ENCODE measurements at places on chromosomes 3 and 15.

- no peak overlapping the region for H3K4me3 ChIP-seq
- H3K27me3 ChIP-seq, result no peaks in the 10 kb centered on the region
- H3K36me3 ChIP-seq, result no peaks in the 10 kb centered on the region
These were observed 222.0 kb upstream of the DPPA4 start for GRCh38 chr3:109559389-109559788.

DNA sequence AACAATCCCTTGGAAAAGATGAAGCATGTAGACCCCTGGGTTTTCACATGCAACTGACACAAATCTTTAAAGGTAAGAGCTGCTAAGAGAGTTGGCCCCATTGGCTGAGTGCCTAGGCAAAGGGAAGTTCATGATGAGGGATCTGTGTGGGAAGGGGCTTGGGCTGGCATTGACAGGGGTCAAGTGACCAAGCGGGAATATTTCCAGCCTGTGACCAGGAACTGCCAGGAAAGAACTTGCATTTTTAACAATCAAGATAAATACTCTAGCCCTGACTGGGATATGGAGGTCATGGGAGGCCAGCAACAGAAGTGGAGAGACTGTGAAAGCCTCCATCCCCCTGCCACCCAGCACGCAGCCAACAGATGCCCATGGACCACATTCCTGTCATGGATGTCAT is 361.1 kb upstream of the ATP10A start:
- H3K36me3 ChIP-seq, result no peaks in the 10 kb centered on the region
- H3K4me3 ChIP-seq, result no peak overlapping the region
- no peak for DNase-seq
- no peaks in the 10 kb centered on the region for H3K4me1 ChIP-seq

DNA sequence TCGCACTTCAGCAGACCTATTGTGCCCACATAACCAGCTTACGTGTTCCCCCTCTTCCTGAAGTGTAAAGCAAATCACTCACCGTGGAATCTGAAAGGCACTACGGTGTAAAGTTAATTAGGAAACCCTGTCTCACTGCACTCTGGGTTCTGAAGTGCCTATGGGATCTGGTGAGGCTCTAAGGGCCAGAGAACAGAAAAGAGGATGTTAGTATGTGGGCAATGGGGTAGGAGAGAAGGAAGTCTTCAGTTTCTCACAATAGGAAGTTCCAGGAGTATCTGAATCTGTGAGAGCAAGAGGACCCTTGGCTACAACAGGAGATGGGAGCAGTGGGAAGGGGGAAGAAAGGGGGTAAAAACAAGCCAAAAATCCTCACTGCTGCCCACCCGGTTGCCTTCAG is 71.4 kb downstream of the ITGB5 start:
- H3K27me3 ChIP-seq, result peaks cover 59% of the 10 kb centered on the region
- H3K4me1 ChIP-seq, result peaks cover 2% of the 10 kb centered on the region
- no peak overlapping the region for H3K27ac ChIP-seq
- H3K36me3 ChIP-seq, result peaks cover 3% of the 10 kb centered on the region

- H3K36me3 ChIP-seq, result no peaks in the 10 kb centered on the region
- H3K27ac ChIP-seq, result peak overlapping the region; percentile 89
- peaks cover 8% of the 10 kb centered on the region for H3K27me3 ChIP-seq
- peak overlapping the region; percentile 94 for H3K4me3 ChIP-seq
These were observed 892 bp downstream of the NMD3 start for GRCh38 chr3:161221806-161222600.

GRCh38 chr3:166836836-166837235 is 543.3 kb downstream of the ZBBX start:
- H3K4me1 ChIP-seq, result no peaks in the 10 kb centered on the region
- H3K27me3 ChIP-seq, result no peaks in the 10 kb centered on the region
- H3K4me3 ChIP-seq, result no peak overlapping the region
- no peak overlapping the region for H3K27ac ChIP-seq

DNA sequence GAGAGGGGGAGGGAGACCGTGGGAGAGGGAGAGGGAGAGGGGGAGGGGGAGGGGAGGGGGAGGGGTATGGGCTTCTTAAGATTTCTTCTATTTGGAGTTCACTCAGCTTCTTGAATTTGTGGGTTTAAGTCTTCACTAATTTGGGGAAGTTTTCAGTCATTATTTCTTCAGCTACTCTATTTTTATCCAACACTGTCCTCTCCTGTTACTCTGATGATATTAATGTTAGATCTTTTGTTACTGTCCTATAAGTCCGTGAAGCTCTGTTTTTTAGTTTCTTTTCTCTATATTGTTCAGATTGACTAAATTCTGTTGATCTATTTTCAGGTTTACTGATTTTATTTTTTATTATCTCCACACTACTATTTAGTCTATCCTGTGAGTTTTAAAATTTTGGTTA is 351.5 kb upstream of the TPM1 start:
- H3K27me3 ChIP-seq, result peaks cover 18% of the 10 kb centered on the region
- DNase-seq, result no peak
- no peak overlapping the region for H3K27ac ChIP-seq
- no peak overlapping the region for H3K4me3 ChIP-seq
- peaks cover 2% of the 10 kb centered on the region for H3K36me3 ChIP-seq

DNA sequence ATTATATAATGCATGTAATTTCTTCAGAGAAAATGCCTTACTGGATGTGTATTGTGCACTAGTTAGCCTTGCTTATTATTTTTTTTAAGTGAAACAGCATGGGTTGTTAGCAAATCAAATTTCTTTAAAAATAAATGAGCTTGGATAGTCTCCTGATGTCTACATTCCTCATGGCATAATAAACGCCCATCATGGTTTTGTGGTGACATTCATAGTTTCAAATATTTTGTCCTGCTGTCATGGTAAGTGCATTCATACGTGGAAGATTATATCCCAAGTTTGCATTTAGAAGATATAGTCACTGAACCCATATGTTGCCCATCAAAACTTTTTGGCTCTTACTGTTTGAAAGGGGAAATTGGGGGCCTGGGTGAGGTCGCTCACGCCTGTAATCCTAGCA is 130.7 kb downstream of the ALCAM start:
- no peaks in the 10 kb centered on the region for H3K4me1 ChIP-seq
- no peaks in the 10 kb centered on the region for H3K36me3 ChIP-seq
- H3K4me3 ChIP-seq, result no peak overlapping the region

GRCh38 chr15:87940768-87941167 is 315.8 kb downstream of the NTRK3 start:
- H3K27me3 ChIP-seq, result peaks cover 36% of the 10 kb centered on the region
- DNase-seq, result no peak
- H3K4me1 ChIP-seq, result peaks cover 5% of the 10 kb centered on the region
- no peak overlapping the region for H3K27ac ChIP-seq
- no peak overlapping the region for H3K4me3 ChIP-seq
- H3K36me3 ChIP-seq, result no peaks in the 10 kb centered on the region

DNA sequence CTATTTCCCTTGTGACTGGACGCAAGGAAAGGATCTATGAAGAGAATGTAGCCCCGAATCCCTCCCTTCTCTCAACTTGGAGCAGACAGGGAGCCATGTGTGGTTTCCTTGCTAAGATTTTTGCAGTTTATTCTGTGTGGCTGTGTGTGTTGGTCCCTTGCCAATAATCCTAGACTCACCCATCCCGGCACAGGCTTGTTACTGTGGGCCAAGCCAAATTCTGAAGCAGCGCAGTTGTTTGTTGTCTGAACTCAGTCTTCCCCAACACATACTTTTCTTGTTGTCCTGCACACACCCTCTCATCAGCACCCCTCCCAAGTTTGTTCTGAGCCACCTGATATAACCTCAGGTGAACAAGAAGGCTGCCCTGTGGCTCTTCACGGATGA is 193.3 kb upstream of the CTDSPL start:
- H3K27me3 ChIP-seq, result peaks cover 44% of the 10 kb centered on the region
- DNase-seq, result no peak
- no peaks in the 10 kb centered on the region for H3K4me1 ChIP-seq
- H3K4me3 ChIP-seq, result no peak overlapping the region
- no peak overlapping the region for H3K27ac ChIP-seq

DNA sequence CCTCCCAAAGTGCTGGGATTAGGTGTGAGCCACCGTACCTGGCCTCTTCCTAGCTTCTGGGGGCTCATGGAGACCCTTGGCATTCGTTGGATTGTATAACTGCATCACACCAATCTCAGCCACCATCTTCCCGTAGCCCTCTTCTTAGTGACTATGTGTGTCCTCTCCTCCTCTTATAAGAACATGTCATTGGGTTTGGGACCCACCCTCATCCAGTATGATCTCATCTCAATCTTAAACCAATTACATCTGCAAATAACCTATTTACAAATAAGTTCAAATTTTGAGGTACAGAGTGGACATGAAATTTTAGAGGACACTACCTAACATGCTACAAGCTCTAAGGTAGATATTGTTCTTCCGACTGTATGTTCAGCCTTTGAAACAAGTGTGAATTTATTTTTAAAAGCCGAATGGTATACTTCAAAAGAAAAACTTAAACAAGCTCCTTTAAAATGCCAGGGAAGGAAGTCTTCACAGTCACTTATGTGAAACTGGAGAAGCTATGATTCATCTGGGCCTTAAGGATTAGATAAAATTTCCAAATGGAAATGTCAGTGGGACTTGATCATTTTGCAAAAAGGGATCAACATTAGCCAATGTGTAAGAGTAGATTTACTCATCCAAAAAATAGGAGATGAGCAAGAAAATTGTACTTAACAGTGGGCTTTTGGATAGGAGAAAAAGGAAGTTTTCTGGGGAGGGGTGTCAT is 225.7 kb downstream of the MEX3B start:
- peaks cover 37% of the 10 kb centered on the region for H3K27me3 ChIP-seq
- no peaks in the 10 kb centered on the region for H3K36me3 ChIP-seq
- no peaks in the 10 kb centered on the region for H3K4me1 ChIP-seq
- DNase-seq, result no peak
- H3K4me3 ChIP-seq, result no peak overlapping the region

- no peak for DNase-seq
- H3K36me3 ChIP-seq, result peaks cover 6% of the 10 kb centered on the region
- H3K27me3 ChIP-seq, result peaks cover 32% of the 10 kb centered on the region
- no peaks in the 10 kb centered on the region for H3K4me1 ChIP-seq
- H3K27ac ChIP-seq, result no peak overlapping the region
These were observed 160.1 kb upstream of the CCDC54 start for GRCh38 chr3:107217172-107217571.

DNA sequence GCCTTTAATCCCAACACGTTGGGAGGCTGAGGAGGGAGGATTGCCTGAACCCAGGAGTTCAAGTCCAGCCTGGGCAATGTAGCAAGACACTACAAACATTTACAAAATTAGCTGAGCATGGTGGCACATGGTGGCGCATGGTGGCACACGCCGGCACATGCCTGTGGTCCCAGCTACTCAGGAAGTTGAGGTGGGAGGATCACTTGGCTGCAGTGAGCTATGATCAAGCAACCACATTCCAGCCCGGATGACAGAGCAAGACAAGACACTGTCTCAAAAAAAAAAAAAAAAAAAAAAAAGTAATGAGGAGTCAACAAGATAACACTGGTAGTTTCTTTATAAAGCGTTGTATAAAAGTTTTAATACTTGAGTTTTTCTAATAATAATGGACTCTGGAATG is 10.1 kb downstream of the FEZF2 start:
- peaks cover 32% of the 10 kb centered on the region for H3K27me3 ChIP-seq
- H3K27ac ChIP-seq, result no peak overlapping the region
- no peak for DNase-seq
- no peaks in the 10 kb centered on the region for H3K4me1 ChIP-seq
- H3K36me3 ChIP-seq, result no peaks in the 10 kb centered on the region

- peak; percentile 63 for DNase-seq
- H3K4me1 ChIP-seq, result peaks cover 30% of the 10 kb centered on the region
- no peaks in the 10 kb centered on the region for H3K27me3 ChIP-seq
- H3K4me3 ChIP-seq, result peak overlapping the region; percentile 80
- peak overlapping the region; percentile 95 for H3K27ac ChIP-seq
- peaks cover 2% of the 10 kb centered on the region for H3K36me3 ChIP-seq
These were observed 788 bp upstream of the WDR73 start for GRCh38 chr15:84654689-84655453.

DNA sequence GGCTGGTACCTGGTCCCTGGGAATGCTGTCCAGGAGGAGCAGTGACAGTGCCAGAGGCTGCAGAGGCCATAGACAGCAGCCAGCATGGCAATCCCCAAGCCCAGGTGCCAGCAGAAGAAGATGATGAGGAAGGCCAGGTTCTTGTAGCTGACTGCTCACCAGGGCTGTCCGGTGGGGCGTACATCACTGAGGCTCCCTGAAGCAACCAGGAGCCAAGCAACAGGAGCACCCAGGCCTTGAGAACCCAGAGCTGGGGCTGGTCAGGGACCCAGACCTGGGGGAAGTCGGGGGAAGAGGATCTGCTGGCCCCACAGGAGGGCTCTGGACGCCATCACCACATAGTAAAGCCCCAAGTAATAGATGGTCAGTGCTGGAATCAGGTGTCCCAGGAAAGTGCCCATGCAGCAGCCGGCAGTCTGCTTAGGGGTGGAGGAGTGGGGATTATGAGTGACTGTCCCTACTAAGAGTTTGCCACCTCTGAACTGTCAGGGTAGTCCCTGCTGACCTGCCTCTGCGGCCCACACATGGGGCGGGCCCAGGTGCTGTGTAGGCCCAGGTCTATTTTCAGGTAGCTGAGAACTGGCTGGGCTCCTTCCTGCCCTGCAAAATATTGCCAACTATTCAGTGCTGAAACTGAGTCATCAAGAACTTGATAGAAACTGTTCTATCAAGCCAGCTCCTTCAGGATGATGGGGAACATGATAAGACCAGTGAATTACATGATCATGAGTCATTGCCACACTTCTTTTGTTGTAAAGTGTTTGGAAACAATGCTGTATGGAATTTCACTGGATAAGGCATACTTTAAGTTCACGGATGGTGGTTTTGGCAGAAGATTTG is 68.7 kb downstream of the CHRD start:
- no peak overlapping the region for H3K4me3 ChIP-seq
- no peak overlapping the region for H3K27ac ChIP-seq
- H3K27me3 ChIP-seq, result peaks cover 22% of the 10 kb centered on the region
- H3K36me3 ChIP-seq, result no peaks in the 10 kb centered on the region
- H3K4me1 ChIP-seq, result no peaks in the 10 kb centered on the region
- no peak for DNase-seq

- H3K4me3 ChIP-seq, result no peak overlapping the region
- H3K27me3 ChIP-seq, result peaks cover 14% of the 10 kb centered on the region
- DNase-seq, result no peak
These were observed 76.6 kb downstream of the EDEM1 start for GRCh38 chr3:5264093-5264600.

- DNase-seq, result peak; percentile 39
- no peaks in the 10 kb centered on the region for H3K27me3 ChIP-seq
- H3K4me1 ChIP-seq, result peaks cover 22% of the 10 kb centered on the region
- H3K36me3 ChIP-seq, result no peaks in the 10 kb centered on the region
- H3K4me3 ChIP-seq, result peak overlapping the region; percentile 93
- H3K27ac ChIP-seq, result peak overlapping the region; percentile 88
These were observed 835 bp downstream of the UBE3A start for GRCh38 chr15:25437777-25438600.

DNA sequence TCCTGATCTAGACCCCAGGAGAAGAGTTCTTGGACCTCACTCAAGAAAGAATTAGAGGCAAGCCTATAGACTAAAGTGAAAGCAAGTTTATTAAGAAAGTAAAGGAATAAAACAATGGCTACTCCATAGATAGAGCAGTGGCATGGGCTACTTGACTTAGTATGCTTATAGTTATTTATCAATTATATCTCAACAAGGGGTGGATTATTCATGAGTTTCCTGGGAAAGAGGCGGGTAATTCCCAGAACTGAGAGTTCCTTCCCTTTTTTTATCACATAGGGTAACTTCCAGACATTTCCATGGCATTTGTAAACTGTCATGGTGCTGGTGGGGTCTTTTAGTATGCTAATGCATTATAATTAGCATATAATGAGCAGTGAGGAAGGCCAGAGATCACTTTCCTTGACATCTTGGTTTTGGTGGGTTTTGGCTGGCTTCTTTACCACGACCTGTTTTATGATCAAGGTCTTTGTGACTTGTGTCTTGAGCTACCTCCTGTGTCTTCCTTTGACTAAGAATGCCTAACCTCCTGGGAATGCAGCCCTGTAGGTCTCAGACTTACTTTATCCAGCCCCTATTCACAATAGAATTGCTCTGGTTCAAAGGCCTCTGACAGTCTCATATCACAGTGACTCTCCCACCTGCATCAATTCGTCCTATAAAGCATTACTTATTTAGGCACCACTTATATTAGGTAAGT is 35.3 kb upstream of the PLSCR2 start:
- no peak overlapping the region for H3K27ac ChIP-seq
- H3K36me3 ChIP-seq, result no peaks in the 10 kb centered on the region
- no peaks in the 10 kb centered on the region for H3K4me1 ChIP-seq
- no peak for DNase-seq

Measured in T-helper 17 cell (primary cell).